IMR-90 (cell line): ENCODE measurements at places on chromosomes 5 and 9. TPM values are rescaled to one million over a fixed set of nuclear protein-coding genes. Genes with fewer than 3 reads are reported as not detected.
A peak's percentile ranks its signal among the peaks of the same experiment; 100 is the strongest.

DNA sequence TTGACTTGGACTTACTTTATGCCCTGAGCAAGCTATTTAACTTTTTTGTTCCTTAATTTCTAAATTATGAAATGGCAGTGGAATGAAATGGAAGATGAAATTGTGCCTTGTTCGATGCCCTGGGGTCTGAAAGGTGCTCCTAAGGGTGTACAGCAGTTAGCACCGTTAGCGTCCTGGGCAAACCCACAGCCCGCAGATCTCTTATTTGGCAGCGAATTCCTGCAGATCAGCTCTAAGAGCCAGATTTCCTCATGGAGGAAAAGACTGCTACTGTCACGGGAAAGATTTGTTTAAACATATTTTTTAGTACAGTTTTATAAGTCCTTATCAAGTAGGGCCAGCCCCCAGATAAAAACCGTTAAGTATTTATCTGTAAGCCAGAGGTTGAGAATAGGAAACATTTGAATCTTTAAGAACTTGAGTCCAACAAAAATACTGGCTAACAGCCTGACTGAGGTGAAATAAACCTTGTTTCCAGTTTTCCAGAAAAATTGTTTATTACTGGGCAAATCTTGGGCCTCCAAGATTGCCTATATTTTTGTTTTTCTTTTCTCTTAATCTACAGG, 216.5 kb upstream of the DMRT1 start:
- no peak for DNase-seq

DNA sequence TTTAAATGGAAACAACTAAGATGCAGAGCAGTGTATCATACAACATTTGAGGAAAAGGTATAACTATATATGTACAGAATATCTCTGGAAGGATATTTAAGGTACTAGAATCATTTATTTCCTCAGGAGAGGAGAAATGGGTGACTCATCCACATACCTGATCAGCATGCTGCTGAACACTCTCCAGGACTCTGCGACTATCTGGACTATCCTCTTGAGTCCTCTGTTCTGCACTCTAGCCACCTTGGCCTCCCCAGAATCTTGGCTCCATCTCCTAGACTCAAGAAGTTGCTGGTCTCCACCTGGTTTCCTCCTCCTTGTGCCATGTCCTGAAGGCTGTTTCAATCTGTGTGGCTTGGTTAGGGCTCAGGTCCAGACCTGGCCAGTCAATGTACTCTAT, 8.8 kb upstream of the PRDM6 start:
- DNase-seq: no peak

DNA sequence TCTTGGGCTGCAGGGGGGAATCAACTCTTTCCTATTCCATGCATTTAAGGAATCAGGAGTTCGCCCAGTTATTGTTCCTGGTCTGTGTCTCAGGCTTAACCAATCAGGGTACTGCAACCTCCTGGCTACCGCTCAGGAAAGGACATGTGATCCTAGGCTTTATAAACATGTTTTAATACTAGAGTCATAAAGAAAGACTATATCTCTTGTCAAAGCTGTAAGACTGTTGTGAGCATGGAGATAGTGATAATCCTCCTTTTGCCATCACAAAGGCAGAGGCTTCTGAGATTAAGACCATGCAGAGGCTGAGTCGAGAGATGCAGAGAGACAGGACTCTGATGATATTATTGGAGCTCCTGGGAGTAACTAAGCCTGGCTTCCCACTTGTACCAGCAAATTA, 137.0 kb downstream of the YIPF5 start:
- no peak for DNase-seq

GRCh38 chr5:122972877-122973276, 63.6 kb downstream of the PPIC start:
- peak; percentile 75 for DNase-seq

DNA sequence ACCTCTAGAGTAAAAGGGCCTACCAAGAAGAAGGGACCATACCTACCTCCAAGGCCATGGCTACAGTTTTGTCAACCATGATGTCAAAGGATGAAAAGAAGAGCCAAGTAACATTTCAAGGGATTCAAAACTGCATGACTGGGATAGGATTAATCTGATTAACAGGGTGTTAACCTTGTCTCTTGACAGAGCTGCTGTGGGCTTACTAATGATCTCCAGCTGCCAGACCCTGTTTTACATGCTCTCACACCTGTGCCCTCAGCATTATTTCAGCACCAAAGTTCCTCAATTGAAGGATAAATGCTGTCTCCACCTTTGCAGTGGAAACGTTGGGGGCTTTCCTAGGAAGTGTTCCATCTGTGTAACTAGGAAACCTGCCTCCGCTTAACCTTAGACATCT, 78.3 kb downstream of the DMAC1 start:
- no peak for DNase-seq

- DNase-seq: peak; percentile 26
These were observed 200.8 kb downstream of the CRB2 start for GRCh38 chr9:123556464-123557435.

DNA sequence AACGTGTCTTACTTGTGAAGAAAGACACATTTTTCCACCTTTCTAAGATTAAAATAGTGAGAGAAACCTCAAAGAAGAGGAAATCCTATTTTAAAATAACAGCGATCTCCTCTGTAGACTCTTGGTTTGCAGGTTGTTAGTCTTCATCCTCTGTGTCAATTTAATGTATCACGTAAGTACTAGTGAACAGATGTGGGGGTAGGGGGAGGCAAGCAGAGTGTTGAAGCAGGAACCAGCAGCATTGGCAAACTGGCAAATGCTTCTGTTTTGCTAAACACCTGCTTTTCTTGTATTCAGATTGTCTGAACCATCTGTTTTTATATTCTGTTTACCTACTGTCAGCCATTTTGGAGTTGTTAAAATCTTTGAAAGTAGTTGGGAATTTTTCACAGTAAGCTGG, 159.3 kb upstream of the TLX3 start:
- DNase-seq: no peak

DNA sequence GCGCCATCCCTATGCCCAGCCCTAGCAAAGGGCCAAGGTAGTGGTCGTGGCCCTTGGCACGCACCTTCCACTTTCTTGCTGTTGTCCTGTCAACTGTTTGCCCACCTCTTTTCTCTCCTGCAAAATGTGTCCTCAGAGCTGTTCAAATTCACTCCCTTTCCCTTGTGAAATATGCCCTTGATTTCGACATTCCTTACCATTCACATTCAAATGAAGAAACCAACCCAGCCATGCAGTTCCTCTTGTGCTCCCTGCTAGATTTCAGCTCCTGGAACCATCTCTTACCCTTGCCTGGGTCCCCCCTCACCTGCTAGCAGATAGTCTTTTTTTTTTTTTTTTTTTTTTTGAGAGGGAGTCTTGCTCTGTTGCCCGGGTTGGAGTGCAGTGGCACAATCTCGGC, 19.6 kb upstream of the HRH2 start:
- DNase-seq: no peak

TOR2A gene
- 0.90 and 1.1 TPM in 2 replicates for total RNA-seq

SLC44A1 gene
- total RNA-seq: 19.4 and 21.7 TPM in 2 replicates

ZDHHC11 gene
- 0.28 and 0.36 TPM in 2 replicates for total RNA-seq

FGF18 gene
- total RNA-seq: under 0.01 TPM in 1 of 2 replicates, not detected in the other
